Activated T-cell treated with anti-CD3 and anti-CD28 coated beads for 1 hour (primary cell): ENCODE measurements at places on chromosomes 12 and 14.

- DNase-seq, result no peak
Observed at GRCh38 chr14:85241022-85241855, 288.7 kb upstream of the FLRT2 start.

DNA sequence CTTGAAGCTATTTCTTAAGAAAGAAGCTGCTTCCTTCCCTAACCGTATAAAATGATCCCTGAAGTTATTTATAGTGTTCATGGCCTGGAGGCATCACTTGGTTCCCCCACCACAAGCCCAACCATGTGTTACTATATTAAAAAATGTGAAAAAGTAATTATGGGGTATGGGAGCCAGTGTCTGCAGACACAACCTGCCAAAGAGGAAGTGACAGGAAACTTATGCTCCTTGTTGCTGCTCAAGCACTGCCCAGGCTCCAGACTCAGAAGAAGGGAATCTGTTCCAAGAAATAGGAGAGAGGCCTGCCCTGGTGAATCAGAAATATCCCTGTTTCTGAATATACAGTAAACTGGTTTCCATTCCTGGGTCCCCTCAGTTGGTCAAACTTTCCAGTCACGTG lies 217.2 kb upstream of the BMP4 start:
- DNase-seq, result no peak

GRCh38 chr14:75660238-75660629 lies 442 bp downstream of the ERG28 start:
- no peak for DNase-seq

GRCh38 chr12:83739607-83740006 lies 1052.9 kb downstream of the TMTC2 start:
- DNase-seq, result no peak

DNA sequence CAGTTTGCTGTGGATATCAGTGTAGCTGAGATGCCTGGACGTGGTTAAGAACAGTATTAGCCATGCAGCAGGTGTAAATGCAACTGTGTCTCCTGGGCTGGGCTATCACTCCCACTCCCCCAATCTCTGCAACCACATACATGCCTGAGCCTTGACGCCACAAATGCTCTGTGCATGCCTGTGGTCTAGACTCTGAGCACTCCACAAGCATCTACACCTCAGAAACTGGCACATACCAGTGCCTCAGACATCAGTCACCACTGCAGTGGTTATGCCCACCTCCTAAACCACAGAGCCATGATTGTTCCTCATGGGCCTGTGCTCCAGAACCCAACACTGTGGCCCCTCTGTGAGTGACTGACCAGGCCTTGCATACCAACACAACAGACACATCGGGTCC lies 226.8 kb upstream of the ALG10 start:
- no peak for DNase-seq

DNA sequence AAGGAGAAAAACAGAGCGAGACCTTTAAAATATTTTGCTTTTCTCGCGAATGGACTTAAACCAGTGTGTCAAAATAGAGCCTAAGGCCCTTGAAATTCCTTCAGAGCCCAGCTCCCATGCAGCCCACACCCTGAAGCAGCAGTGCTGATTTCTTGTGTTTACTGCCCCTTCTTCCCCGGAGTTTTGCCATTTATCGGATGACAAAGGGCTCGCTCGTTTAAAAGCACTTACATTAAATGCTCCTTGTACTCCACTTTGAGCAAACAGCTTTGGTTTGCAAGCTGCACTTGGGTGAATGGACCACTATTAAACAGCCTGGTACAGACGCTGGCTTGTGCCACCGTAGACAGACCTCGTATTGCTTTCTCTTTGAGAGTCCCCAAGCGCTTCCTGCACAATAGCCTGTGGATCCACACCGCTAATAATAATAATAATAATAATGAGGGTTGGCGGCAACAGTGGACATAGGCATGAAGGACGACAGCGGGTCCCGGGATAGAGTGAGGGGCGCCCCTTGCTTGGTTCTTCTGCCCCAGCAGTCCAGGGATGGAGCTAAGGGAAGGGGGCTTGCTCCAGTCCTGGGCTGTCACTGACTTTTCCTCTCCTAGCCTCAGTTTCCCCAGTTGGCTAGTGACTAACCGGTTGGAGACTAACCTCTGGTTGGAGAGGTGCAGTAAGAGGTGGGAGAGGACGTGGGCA lies 6.6 kb downstream of the DLK1 start:
- no peak for DNase-seq

- no peak for DNase-seq
Observed at GRCh38 chr14:89953602-89954001, 928 bp downstream of the EFCAB11 start.

GRCh38 chr14:96484399-96484798 lies 17.8 kb upstream of the PAPOLA start:
- no peak for DNase-seq

GRCh38 chr14:100955201-100955600 lies 51.7 kb upstream of the RTL1 start:
- DNase-seq, result no peak

DNA sequence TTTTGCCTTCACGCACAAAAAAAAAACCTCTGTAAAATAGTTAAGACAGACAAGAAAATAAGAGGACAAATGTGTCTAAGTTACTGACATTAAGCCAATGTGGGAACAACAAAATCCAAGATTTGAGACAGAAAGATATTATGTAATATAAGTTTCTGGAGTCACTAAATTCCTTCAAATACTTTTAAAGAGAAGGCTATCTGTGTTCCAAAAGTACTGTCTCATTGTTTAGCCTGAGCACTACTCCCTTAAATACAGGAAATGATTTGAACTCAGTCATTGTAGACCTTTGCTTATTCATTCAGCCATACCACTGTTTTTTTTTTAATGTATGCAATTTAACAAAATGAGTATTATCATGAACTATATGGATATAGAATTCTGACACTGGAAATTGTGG lies 82.7 kb upstream of the KITLG start:
- DNase-seq, result no peak

DNA sequence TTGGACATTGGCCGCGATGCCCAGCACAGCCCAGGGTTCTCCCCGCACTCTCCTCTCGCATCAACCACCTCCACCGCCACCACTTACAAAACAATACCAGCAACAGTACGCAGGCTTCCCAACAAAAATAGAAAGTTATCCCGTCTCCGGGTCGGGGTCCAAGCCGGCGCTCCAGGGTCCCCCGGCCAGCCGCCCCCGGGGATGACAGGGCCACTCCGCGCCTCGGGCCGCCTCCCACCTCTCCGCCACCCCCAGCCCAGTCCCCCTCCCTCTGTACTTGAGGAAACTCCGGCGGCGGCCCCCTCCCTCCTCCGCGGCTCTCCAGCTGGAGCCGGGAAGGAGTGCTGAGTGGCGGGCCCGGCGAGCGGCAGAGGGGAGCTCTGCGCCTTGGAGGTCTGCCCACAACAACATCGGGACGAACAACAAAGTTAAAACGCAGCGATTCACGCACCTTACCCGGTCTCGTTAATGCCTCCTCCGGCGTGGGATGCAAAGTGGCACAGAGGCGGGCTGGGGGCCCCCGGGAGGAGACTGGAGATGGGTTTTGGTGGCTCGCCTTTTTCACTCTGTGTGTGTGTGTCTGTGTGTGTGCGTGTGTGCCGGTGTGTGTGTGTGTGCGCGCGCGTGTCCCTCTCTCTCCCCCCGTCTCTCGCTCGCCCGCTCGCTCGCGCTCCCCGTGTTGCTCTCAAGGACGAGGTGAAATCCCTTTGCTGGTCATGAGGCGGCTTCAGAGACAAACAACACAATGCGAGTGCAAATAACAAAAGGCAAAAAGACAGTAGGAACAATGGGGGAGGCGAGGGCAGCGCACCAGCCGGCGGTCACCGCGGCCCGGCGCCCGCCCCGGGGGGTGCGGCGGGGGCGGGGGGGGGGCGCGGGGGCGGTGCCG lies 386.8 kb downstream of the BCAT1 start:
- no peak for DNase-seq

- no peak for DNase-seq
Observed at GRCh38 chr12:66596199-66596598, 82.7 kb downstream of the GRIP1 start.

DNA sequence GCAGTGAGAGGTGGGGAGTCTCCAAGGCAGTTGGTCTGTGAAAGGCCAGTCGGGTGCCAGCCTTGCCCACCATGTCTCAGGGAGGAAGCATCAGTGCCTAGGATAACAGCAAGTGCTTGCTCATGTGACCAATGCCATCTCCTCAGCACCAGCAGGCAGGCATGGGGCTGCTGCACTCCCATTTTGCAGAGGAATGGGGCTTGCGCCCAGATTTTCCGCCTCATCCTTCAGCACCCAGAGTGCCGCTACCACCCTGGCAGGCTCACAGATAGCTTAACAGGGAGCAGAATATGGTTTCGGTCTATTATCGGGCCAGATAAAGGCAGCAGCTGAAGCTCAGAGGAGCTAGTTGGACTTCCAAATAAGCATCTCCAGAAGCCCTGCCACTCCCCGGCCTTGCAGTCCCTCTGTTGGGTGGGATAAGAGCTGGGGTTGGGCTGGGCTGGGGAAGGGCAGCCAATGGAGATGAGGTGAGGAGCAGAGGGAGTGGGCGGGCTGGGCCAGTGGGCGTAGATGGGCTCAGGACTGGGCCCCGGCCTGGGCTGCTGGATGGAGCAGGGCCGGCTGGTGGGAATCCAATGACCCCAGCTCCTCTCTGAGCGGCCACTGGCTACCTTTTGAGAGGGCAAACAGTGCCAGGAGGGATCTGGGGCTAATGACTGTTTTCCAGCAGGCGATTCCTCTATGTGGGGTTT lies 8.4 kb upstream of the KRT80 start:
- no peak for DNase-seq

DNA sequence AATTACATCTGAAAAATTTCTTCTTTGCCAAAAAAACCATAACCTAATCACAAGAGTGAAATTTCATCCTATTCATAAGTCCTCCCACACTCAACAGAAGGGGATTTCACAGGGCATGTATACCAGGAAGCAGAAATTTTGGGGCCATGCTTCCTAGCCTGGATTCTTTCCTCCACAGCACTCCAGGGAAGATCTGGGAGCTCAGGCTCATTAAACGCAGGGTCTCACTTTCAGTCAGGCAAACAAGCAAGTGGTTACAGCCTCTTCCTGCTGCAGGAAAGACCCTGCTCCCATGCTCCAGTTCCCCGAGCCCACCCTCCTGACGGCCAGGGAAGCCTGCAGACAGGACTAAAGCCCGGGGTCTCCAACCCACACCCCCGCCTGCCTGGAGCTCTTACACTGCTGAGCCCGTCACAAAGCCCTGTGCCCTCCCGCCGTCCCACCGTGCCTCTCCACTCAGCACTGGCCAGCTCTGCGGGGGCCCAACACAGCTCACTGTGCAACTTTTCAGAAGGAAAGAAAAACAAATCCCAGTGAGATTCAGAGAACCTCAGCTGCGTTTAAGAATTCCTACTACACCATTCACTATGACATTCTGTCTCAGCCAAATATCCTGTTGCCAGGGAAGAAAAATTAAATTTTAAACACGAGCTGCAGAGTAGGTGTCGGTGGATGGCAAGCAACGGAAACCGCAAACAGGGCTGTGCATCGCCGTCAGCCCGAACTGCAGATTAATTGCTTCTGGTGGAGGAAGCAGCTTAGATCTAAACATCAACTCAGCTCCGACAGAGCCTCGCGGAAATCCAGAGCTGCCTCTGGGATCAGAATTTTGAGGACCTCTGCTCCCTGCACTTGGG lies 106.7 kb upstream of the SFSWAP start:
- peak; percentile 14 for DNase-seq

GRCh38 chr14:68726093-68726695 lies 66.7 kb downstream of the ZFP36L1 start:
- DNase-seq, result no peak

- no peak for DNase-seq
Observed at GRCh38 chr12:53677800-53678148, 1.9 kb upstream of the ATP5MC2 start.

GRCh38 chr14:75542588-75543091 lies 20.4 kb downstream of the BATF start:
- peak; percentile 60 for DNase-seq
